A549 treated with Mapracorat at 1 μM for 4 hours (cell line): ENCODE measurements at places on chromosomes 7 and 10. TPM values are rescaled to one million over a fixed set of nuclear protein-coding genes. Genes with fewer than 3 reads are reported as not detected.

The AKR1C4 gene
- total RNA-seq: 0.15 to 0.25 TPM (median 0.21 TPM) in 4 of 5 replicates, not detected in the other

The THSD7A gene
- 1.3 to 3.0 TPM (median 2.5 TPM) in 5 replicates for total RNA-seq

The BMPER gene
- total RNA-seq: 4.4 to 5.7 TPM (median 5.1 TPM) in 5 replicates

The MACROH2A2 gene
- 23.0 to 28.5 TPM (median 27.8 TPM) in 5 replicates for total RNA-seq

The RAB19 gene
- not detected in 5 replicates for total RNA-seq

The KCNH2 gene
- 1.6 to 2.2 TPM (median 2.0 TPM) in 5 replicates for total RNA-seq

The ABHD11 gene
- total RNA-seq: 21.2 to 29.3 TPM (median 24.5 TPM) in 5 replicates

The SSC4D gene
- total RNA-seq: 0.73 to 1.5 TPM (median 0.89 TPM) in 5 replicates

The INMT gene
- total RNA-seq: not detected in 5 replicates

The CALU gene
- 123 to 185 TPM (median 155 TPM) in 5 replicates for total RNA-seq

The SPDYE16 gene
- not detected in 5 replicates for total RNA-seq

The ATE1 gene
- total RNA-seq: 14.0 to 21.8 TPM (median 18.9 TPM) in 5 replicates

The DPP6 gene
- not detected in 5 replicates for total RNA-seq

The DLG5 gene
- 31.3 to 35.5 TPM (median 34.5 TPM) in 5 replicates for total RNA-seq

The HACD1 gene
- total RNA-seq: 37.7 to 61.6 TPM (median 58.5 TPM) in 5 replicates

The FAM149B1 gene
- 6.3 to 8.4 TPM (median 7.2 TPM) in 5 replicates for total RNA-seq

The BAG3 gene
- total RNA-seq: 198 to 246 TPM (median 241 TPM) in 5 replicates

The AASS gene
- 0.06 to 0.12 TPM (median 0.06 TPM) in 5 replicates for total RNA-seq

The CFAP43 gene
- total RNA-seq: 0.14 to 0.36 TPM (median 0.20 TPM) in 5 replicates

The KAT6B gene
- total RNA-seq: 4.8 to 5.9 TPM (median 5.2 TPM) in 5 replicates

The LRRC61 gene
- not detected in 5 replicates for total RNA-seq

The PLAC9 gene
- 0.24 TPM in 1 of 5 replicates, not detected in the others for total RNA-seq

The EPO gene
- 0.10 to 0.12 TPM in 2 of 5 replicates, not detected in the others for total RNA-seq

The IRF5 gene
- 13.4 to 16.7 TPM (median 14.9 TPM) in 5 replicates for total RNA-seq

The SLC4A2 gene
- 174 to 292 TPM (median 259 TPM) in 5 replicates for total RNA-seq

The CLRN3 gene
- total RNA-seq: not detected in 5 replicates

The VWDE gene
- 0.28 to 1.4 TPM (median 0.58 TPM) in 5 replicates for total RNA-seq
